ENCODE measurements at places on chromosomes 12 and 14.

DNA sequence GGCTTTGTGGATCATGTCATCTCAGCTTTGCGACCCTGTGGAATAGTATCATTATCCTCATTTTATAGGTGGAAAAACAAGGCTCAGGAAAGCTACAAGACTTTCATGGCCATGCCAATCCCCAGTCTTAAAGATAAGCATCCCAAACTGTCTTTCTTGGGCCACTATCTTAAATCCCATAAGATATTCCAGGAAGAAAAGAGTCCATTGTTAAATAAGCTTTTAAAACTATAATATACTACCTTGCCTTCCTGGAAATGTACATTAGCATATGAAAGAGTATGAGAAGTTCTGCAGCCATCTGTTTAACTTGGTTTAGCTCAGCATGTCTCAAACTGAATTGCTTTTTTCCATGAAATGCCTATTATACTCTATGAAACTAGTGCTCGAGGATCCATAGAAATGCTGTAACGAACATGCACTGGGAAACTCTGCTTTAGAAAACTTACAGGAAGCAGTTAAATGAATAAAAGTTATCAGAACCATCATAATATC is 77.1 kb downstream of the B4GALNT3 start:
- no peak for DNase-seq

DNA sequence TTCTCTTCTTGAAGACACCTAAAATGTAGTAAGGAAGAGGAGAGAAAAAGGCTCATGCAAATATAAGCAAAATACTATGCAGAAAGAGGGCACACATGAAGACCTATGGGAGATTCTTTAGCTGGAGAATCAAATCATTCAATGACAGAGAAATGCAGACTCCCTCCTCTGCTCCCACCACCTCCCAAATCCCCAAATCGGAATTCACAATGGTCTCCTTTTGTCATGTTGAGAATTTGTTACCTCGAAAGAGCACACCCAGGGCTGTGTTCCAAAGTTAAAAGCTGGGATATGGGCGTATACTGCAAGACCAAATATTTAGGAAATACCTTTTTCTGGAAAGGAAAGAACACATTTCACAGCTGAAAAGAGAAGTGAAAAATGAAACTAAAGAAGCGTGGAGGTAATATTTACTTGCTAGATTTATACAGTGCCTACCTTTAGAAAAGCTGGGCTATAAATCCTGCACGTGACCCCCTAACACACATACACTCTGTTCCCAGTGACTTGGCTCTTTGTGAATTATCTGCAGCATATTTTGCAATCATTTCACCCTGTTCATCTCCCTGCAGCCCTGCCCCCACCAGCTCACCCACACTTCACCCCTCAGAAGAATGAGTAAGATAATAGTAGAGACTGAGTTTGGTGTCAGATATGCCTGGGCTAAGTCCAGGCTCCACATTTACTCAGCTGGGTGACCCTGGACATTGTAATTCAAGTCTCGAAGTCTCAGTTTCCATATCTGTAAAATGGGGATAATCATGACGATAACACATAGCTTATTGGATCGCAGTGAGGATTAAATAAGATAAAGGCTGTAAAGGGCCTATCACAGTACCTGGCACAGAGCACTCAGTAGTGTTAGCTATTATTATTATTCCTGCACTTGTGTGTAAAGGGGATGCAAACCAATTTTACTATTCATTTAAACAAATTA is 2.9 kb upstream of the CACNA1C start:
- DNase-seq: no peak

GRCh38 chr12:62003701-62004100 is 256.5 kb upstream of the USP15 start:
- DNase-seq: no peak

- DNase-seq: no peak
Measured at GRCh38 chr12:119594772-119595445, 1.3 kb downstream of the TMEM233 start.

- no peak for DNase-seq
Measured at GRCh38 chr14:92970271-92970670, 47.3 kb downstream of the CHGA start.

DNA sequence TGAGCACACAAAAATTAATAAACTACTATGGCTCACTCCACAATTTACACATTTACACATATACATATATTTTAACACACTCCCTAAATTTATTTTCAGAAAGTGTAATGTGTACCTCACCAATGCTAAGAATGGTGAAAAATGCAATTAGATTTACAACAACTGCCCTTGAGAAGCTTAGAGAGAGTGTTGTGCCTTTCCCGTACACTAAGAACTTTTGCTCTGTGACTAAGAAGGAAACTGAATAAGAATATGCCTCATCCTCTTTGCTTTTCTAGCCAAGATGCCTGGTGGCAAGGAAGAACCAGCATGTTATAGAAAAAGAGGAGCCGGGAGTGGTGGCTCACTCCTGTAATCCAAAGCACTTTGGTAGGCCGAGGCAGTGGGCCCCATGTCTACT is 62.3 kb downstream of the SINHCAF start:
- no peak for DNase-seq

DNA sequence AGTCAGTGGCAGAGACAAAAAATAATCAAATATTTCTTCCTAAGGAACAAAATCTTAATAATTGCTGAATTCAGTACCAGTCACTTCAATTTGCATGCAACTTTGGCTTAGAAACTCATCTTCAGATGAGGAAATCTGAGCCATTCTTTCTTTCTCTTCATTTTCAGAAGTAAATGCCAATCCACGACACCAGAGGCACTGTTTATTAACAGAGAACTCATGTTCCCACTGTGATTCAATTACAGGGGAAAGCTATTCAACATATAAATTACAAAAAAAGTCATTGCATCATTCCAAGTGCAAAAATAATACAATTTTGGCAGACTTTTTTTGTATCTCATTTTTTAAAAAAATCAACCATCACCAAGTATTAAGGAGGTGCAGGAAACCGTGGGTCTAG is 816.1 kb upstream of the TMEM132C start:
- no peak for DNase-seq

- DNase-seq: no peak
Measured at GRCh38 chr12:82650627-82651337, 35.9 kb upstream of the TMTC2 start.

GRCh38 chr14:72495668-72496067 is 398.2 kb downstream of the DPF3 start:
- no peak for DNase-seq

DNA sequence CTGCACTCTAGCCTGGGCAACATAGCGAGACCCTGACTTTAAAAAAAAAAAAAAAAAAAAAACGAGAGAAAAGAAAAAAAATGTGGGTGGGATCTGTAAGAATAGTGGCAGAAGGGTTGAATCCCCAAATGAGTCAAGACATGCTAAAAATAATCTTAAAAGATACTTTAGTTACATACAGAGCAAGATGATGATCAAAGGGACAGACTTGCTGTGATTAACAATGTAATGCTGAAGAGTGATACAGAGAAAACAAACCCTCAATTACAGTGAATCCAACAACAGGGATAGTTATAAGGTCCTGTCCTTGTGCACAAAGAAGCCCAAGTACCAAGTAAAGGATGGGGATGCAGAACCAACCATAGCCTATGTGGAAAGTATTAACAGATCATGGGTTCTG is 80.3 kb downstream of the DCAF5 start:
- no peak for DNase-seq

- DNase-seq: no peak
Measured at GRCh38 chr14:64971943-64972791, at the start of gene RAB15. Gene RAB15 (minus strand): TSS chr14:64972336. CDS start chr14:64972076, 260 bp downstream.

- DNase-seq: no peak
Measured at GRCh38 chr12:129185855-129186254, 332.6 kb downstream of the GLT1D1 start.

DNA sequence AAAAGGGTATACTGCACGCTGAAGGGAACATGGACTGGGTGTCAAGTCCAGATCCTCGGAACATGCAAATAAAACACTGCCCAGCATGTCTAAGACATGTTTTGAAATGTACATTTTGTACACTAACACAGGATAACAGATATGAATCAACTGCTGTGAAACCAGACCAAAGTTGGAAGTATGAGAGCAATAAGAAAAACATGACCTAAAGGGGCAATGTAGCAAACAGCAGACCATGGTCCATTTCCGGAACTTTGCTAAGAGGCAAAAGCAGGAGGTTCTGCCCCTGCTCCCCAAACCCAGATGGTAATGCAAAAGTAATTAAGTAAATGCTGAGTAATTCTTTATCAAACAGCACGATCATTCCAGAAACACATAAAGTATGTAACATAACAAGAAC is 125.2 kb downstream of the SLC25A21 start:
- DNase-seq: no peak

- DNase-seq: no peak
Measured at GRCh38 chr14:54572316-54572715, 5.4 kb downstream of the SAMD4A start.

- DNase-seq: no peak
Measured at GRCh38 chr14:71592361-71592760, 339.9 kb upstream of the RGS6 start.

DNA sequence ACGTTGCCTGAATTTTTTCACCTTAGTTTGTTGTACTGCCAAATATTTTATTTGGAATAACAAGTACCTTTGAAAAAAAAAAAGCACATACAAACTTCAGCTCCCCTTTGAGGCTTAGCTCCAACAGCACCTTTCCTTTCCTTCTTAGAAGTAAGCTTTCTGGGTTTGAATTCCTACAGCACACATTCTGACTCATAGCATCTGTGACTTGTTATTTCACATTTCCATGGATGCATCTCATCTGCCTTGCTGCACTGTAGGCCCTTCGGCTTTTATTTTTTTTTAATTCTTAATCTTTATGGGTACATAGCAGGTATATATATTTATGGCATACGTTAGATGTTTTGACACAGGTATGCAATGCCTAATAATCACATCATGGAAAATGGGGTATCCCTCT is 7.2 kb downstream of the LGALS3 start:
- no peak for DNase-seq

GRCh38 chr12:113537751-113538087 is 66.0 kb upstream of the LHX5 start:
- no peak for DNase-seq

DNA sequence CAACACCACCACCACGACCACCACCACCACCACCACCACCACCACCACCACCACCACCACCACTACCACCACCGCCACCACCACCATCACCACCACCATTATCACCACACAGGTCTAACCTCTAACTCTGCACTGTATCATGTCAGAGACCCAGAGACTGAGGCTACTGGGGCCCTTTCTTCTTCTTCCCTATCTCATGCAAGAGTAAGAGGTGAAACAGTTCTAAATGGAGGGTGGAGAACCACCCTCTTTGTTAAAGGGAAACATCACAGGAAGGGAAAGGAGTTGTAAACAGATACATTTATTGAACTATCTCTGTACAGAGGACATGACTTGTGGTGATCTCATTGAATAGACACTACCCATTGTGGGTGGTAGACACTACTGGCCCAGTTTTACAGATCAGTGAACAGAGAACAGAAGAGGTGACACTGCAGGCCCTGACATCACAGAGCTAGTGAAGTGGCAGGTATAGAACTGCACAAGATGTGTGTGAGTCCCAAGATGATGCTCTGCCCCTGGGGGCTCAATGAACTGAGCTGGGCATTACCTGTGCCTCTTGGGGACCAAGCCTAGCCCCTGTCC is 91.6 kb downstream of the FOXN3 start:
- DNase-seq: no peak

GRCh38 chr14:68510201-68511128 is 282.4 kb downstream of the ZFP36L1 start:
- no peak for DNase-seq

DNA sequence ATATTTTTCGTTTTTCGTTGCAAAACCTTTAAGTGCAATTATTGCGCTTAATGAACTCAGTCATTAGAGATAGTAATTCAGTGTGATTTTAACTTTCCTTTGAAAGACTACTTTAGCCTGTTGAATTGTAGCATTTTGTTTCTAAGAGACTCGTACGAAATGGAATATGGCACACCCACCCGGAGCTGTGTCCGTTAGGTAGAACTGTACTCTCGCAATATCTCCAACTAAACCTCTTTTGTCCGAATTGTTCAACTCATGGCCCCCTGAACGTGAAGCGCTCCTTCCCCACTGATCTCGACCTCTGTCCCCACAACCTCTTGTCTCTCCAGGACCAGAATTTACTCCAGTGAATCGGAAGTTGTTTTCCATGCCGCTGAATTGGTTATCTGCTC is 800 bp downstream of the PCNX4 start:
- no peak for DNase-seq
